NCI-H524 (cell line): ENCODE measurements at places on chromosomes 2 and 18.

DNA sequence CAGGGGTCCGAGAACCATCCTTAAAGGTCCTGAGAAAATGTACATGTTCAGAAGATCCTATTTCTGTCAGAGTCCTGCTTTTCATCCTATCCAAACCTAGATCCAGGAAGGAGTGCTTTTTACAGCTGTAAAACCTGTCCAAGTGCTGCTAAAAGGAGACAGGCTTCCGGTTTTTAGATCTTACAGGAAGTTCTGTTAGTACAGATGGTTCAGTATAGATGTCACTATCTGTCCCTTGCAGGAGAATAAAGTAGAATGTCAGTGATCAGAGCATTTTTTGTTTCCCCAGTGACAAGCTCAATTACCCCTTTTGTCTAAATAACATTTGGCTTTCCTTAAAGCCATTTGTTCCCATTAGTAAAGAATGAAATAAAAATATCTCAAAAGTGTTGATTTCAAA, 98.3 kb downstream of the NRP2 start:
- DNase-seq: no peak

DNA sequence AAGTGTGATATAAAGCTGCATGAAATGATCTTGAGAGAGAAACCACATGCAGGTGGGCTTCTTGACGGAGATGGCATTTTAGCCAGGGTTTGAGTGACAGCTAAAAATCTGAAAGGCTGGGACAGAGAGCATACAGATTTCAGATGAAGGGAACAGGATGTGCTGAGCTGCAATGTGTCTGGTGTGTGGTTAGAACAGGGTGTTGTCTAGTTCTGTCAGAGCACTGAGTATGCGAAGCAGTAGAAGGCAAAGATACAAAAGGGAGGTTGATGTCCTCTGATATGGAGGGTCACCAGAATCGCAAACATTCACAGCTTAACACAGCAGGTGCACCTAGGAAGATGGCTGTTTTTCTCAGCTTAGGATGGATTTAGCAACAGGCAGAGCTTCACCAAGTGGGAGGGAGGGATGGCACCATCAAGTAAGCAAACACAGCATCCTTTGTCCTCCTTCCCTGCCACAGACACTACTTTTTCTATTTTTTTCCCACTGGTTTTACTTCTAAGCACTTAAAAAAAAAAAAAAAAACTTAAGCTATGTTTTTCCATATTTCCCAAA, 182.5 kb downstream of the TMX3 start:
- DNase-seq: no peak

GRCh38 chr18:46462523-46462922, 194.5 kb downstream of the LOXHD1 start:
- DNase-seq: peak; percentile 79

- DNase-seq: peak; percentile 30
Measured at GRCh38 chr18:75205514-75206132, 3.3 kb downstream of the PTGR3 start.
